ENCODE measurements at places on chromosomes 2 and 18. TPM values are rescaled to one million over a fixed set of nuclear protein-coding genes. Genes with fewer than 3 reads are reported as not detected.

GRCh38 chr18:42480441-42480840 is 525.4 kb downstream of the PIK3C3 start:
- H3K4me1 ChIP-seq, result no peaks in the 10 kb centered on the region
- no peak overlapping the region for H3K27ac ChIP-seq
- H3K36me3 ChIP-seq, result no peaks in the 10 kb centered on the region
- H3K27me3 ChIP-seq, result no peaks in the 10 kb centered on the region

DNA sequence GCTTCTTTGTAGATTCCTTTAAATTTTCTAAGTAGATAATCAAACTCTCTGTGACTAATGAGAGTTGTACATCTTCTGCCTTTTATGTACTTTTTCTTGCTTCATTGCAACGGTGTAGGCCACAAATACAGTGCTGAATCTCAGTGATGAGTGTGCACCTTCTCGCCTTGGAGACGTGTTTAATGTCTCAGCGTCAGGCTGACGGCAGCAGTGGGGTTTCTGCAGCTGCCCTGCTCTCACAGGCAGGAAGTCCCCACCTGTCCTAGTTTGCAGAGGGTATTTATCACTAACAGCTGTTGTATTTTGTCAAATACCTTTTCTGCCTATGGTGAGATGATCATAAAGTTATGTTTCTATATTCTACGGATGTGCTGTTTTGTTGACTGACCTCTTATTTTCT is 13.3 kb downstream of the AGXT start:
- H3K36me3 ChIP-seq, result no peaks in the 10 kb centered on the region
- DNase-seq, result no peak
- H3K4me1 ChIP-seq, result peaks cover 2% of the 10 kb centered on the region
- H3K27ac ChIP-seq, result no peak overlapping the region
- H3K4me3 ChIP-seq, result no peak overlapping the region

DNA sequence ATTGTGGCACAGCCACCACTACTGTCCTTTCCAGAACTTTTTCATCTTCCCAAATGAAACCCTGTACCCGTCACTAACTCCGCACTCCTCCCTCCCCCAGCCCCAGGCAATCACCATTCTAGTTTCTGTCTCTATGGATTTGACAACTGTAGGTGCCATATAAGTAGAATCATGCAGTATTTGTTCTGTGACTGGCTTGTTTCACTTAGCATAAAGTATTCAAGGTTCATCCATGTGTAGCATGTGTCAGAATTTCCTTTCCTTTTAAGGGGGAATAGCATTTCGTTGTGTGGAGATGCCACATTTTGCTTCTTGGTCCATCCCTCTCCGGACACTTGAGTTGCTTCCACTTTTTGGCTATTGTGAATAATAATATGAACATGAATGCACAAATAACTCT is 842 bp upstream of the CKAP2L start:
- no peaks in the 10 kb centered on the region for H3K36me3 ChIP-seq
- peak overlapping the region; percentile 97 for H3K4me3 ChIP-seq
- no peaks in the 10 kb centered on the region for H3K27me3 ChIP-seq
- peak overlapping the region; percentile 87 for H3K27ac ChIP-seq
- H3K4me1 ChIP-seq, result peaks cover 27% of the 10 kb centered on the region
- no peak for DNase-seq

DNA sequence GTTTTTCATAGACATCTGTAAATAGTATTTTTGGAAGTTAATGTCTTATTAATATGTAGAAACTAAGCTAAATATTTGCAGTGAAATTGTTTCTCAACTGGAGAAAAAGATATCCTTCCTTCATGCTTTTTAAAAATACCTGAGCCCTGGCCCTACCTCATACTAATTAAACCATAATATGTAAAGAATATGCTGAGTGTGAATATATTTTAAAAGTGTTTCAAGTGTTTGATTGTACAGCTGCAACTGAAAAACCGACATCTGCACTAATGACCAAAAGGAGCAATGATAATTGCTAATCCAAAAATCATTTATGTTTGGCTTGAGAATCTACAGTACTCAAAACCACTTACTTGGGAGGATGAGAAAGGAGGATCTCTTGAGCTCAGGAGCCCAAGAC is 156.7 kb downstream of the MBD5 start:
- H3K4me3 ChIP-seq, result no peak overlapping the region
- no peak for DNase-seq
- peaks cover 3% of the 10 kb centered on the region for H3K36me3 ChIP-seq
- H3K27me3 ChIP-seq, result no peaks in the 10 kb centered on the region
- no peak overlapping the region for H3K27ac ChIP-seq
- H3K4me1 ChIP-seq, result no peaks in the 10 kb centered on the region

- DNase-seq, result no peak
- H3K27ac ChIP-seq, result no peak overlapping the region
- no peaks in the 10 kb centered on the region for H3K27me3 ChIP-seq
- H3K4me1 ChIP-seq, result peaks cover 14% of the 10 kb centered on the region
- H3K4me3 ChIP-seq, result no peak overlapping the region
These were observed 90.6 kb upstream of the CYP26B1 start for GRCh38 chr2:72238311-72238710.

DNA sequence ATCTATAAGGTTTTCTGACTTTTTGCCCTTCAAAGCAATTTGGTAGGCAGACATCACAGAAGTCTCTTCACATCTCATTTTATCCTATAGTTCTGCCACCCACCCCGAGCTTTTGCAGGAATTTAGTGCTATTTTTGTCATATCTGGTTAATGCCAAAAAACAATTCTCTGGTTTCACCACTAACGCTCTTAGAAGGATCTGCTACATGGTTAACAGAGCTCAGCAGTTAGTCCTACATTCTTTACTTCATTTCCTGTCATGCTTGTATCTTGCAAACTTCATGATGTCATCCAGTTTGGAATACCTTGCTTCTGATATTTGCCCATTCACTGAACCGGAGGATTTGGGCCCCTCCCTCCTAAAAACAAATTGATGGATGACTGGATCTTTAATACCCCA is 116.8 kb upstream of the SERPINE2 start:
- peaks cover 7% of the 10 kb centered on the region for H3K27me3 ChIP-seq
- no peak overlapping the region for H3K27ac ChIP-seq
- H3K4me3 ChIP-seq, result no peak overlapping the region
- H3K36me3 ChIP-seq, result peaks cover 3% of the 10 kb centered on the region
- no peak for DNase-seq
- H3K4me1 ChIP-seq, result no peaks in the 10 kb centered on the region

Gene IL1B
- 61.2 TPM for total RNA-seq

Gene ANKRD30B
- total RNA-seq, result not detected

Gene SERPINB13
- not detected for total RNA-seq

Gene CPLX4
- total RNA-seq, result not detected

Data from T-helper 17 cell (primary cell).